ENCODE measurements at places on chromosomes 4 and X.

DNA sequence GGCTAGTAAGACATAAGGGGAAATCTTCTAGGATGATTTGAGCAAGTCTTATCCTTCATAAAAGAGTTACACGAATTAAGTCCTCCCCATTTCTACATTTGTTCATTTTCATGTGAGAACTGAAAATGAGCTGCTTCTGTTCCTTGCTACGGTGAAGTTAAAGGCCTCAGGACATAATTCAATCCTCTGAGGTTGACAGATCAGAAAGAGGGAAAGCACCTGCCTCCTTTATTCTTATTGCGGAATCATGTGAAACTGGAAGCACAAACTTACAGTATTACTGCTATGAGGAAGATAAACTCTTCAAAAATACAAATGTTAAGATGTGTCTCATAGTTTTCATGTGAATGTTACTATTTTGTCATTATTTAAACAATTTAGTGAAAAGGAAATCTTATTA lies 395.3 kb downstream of the STPG2 start:
- no peak for DNase-seq

GRCh38 chr4:138863160-138863559 lies 152.4 kb upstream of the NOCT start:
- DNase-seq = no peak

GRCh38 chr4:73589261-73589847 lies 30.9 kb downstream of the RASSF6 start:
- no peak for DNase-seq

DNA sequence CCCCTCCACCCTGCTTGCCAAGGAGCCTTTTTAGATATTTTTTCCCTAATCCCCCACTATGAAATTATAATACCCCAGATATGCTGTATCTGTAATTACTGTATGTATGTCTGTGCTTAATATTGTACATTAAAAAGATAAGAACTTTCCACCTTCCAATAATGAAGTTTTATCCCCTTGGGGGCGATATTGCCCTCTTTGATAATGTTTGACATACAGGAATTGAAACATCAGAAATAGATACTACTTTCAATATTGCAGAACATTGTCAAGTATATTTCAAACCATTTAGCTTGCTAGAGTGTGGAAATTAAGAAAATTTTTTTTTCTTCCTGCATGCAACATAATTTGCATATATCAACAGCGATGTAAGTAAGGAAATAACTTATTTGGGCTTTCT lies 58.9 kb downstream of the NAF1 start:
- no peak for DNase-seq

DNA sequence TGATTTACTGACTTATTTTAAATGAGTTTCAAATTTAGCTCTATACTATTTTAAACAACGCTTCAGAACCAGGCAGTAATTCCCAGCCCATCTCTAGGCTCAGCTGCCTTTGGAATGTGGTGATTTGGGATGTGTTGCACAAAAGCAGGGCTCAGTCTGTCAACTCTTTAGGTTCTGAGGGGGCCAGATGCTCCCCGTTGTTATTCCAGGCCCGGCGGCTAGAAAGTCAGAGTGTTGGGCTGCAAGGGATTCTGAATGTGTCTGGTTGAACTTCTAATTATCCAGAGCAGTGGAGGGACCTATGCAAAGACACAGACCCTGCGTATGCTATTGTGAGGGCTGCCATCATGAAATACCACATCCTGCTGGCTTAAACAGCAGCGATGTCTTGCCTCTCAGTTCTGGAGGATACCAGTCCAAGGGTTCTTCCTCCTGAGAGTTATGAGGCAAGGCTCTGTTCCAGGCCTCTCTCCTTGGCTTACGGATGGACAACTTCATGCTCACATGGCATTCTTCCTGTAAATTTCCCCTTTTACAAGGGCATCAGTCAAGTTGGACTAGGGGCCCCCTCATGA lies 123.2 kb upstream of the TRIM2 start:
- no peak for DNase-seq

DNA sequence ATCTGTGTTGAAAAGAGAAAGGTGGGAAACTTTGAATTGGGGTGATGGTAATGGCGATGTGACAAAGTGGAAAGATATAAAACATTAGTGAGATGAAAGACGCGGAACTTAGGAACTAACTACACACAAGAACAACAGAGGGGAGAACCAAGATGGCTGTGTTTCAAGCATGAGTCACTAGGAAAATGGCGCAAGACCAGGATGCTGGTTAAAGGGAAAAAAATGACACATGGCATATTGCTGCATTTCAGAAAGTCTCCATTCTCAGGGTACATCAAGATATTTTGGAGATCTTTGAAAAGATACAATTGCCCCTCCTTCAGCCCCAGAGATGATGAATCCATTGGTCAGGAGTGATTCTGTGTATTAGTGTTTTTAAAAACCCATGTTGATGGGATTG lies 164.4 kb downstream of the FBXO8 start:
- DNase-seq = peak; percentile 67

DNA sequence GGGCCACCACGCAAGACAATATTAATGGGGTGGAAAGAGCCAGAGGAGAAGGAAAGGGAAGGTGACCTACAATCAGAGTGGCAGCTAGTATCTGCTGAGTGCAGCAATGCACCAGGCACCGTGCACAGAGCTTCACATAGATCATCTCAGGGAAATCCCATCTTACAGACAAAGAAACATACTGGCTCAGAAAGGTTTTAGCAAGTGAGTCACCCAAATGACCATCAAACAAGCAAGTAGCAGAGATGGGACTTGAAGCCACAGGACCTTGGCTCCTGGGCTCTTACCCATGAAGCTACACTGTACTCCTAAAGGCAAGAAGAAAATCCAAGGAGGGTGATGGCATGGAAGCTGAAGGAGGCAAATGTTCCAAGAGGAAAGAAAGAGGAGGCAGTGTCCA lies 6.8 kb downstream of the ANXA5 start:
- DNase-seq = no peak

DNA sequence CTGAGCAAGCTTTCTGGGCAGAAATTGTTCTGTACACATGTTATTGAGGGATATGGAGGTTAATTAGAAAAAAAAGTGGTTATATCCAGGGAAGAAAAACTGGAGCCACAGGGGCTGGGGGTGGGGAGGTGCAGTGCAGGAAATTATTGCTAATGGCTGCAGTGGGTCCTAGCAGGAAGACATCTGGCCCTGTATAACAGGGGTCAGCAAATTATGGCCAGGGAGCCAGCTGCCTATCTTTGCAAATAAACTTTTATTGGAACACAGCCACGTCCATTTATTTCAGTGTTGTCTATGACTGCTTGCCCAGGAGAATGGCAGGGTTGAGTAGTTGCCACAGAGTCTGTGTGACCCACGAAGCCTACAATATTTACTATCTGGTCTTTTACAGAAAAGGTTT lies 23.4 kb upstream of the PRPS2 start:
- no peak for DNase-seq

- DNase-seq = peak; percentile 42
These were observed 58.0 kb downstream of the ENPEP start for GRCh38 chr4:110533940-110534339.

GRCh38 chrX:143429811-143430210 lies 87.5 kb downstream of the SPANXN3 start:
- DNase-seq = no peak

DNA sequence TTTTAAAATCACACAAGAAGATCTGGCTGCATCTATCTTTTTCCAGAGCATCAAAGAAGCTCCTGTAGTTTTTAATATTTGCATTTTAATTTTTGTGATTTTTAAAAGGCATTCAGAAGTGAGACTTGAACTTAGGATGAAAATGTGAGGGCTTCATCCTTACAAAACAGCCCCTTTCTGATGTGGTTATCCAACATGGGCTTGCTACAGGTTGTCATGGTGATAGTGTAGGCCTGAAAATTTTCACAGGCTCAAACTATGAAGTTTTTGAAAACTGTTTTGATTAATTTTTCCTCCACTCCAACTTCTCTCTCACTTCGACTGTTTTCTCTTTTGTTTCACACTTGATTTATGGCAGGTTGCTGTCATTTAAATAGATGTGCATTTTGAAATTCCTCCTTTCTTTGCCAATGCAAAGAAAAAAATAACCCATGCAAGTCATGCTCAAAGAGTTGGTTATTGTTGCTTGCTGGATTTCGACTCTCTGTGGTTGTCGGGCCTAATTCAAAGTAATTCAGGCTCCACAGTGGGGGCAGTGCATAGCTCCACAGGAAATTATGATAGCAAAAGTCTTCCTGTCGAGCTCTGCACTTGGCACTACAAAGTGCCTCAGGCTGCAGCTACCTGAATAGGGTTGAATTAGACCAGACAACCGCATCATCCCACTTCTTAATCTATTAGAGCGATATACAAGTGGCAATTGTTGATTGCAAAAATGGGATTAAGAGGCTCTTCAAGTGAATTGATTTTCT lies 201.0 kb upstream of the GPR101 start:
- no peak for DNase-seq

DNA sequence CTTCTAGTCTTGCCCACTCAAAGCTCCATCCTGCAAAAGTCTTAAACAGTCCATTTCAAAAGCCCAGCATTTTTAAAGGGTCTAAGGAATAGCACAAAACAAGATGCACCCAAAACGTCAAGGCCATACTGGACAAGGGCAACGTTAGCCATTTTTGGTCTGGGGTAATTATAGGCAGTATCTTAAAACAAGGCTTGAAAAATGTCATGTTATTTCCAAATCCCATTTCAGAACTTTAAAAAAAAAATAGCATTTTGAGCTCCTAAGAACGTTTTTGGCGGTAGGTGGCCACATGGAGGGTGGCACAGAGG lies 584 bp upstream of the TMEM165 start:
- DNase-seq = no peak

DNA sequence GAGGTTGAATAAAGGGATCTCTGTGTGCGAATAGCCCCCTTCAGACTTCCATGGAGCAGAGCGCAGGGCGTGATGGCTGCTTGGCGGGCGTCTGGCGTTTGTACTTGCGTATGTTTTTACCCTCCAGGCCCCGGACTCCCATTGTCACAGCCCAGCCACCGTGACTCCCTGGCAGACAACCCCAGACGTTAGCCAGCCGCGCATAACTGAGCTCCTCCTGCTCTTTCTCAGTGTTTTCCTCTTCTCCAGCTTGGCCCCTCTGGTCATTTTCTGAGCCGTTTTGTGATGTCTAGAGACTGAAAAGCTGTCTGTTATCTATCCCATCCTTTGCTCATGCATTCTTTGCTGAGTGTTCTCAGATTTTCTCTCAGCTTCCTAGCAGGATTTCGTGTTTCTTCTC lies 54.3 kb downstream of the IGFBP7 start:
- DNase-seq = no peak

DNA sequence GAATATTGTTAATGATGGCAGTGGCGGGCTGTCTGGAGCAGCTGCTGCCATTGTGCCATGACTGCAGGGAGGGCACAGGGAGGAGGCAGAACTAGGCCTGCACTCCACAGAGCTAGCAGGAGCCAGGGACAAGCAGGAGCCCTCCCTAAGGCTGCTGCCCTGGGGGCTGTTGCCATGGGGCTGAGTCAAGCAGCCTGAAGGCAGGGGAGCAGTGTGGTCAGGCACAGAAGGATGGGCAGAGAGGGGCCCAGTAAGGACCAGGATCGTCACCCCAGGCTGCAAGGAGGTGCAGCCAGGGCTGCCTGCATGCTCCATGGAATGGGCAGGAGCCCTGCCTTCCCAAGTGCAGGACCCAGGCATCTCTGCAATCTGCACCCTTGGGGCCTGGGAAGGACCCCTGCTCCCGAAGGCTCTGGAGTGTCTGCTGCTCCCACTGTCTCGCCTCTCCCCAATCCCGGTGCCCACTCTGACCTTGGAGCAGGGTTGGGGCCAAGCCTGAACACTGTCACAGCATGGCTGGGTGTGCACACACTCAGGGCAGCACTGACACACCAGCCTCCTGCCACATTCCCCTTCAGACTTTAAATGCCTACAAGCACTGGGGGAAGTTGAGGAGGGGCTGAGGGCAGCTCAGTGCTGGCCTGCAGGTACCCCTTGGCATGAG lies 98.3 kb upstream of the GALNTL6 start:
- no peak for DNase-seq

DNA sequence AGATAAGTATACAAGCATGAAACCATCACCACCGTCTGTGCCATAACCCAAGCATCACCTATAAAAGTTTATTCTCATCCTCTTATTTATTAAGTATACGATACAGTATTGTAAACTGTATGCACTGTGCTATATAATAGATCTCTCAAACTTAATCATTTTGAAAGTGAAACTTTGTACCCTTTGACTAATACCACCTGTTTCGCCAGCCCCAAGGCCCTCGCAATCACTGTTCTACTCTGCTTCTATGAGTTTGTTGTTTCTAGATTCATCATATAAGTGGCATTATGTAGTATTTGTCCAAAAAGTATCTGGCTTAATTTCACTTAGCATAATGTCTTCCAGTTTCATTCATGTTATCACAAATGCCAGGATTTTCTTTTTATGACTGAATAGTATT lies 72.1 kb upstream of the DOCK11 start:
- DNase-seq = no peak

GRCh38 chrX:121151293-121151692 lies 103.9 kb downstream of the GLUD2 start:
- DNase-seq = no peak

DNA sequence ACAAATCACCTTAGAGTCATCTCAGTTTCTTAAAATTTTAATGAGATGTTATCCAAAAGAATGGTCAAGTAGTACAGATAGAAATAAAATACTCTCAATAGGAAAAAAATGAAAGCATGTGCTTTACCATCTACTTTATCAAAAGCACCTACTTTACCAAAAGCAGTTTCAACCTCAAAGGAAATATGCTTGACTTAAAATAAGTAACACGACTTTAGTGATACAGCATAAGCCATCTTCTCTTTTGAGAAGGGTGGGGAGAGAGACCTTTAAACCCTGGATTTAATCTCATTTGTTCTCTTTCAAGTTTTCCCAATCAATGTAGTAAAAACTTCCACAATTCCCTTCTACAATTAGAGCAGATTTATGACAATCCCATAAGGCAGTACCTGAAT lies 26.5 kb downstream of the OTUD4 start:
- no peak for DNase-seq

- no peak for DNase-seq
These were observed 406.0 kb downstream of the INPP4B start for GRCh38 chr4:142440093-142440492.

- DNase-seq = no peak
These were observed 171.4 kb downstream of the FRMPD4 start for GRCh38 chrX:12309744-12310076.

- DNase-seq = peak; percentile 2
These were observed at the start of gene UCP1 for GRCh38 chr4:140568507-140569306. Gene UCP1 (minus strand): TSS chr4:140568961. CDS start chr4:140568729, 232 bp downstream.

- DNase-seq = no peak
These were observed 211.2 kb upstream of the POF1B start for GRCh38 chrX:85590638-85591037.

- DNase-seq = no peak
These were observed 472.7 kb downstream of the ARAP2 start for GRCh38 chr4:35771571-35771970.

GRCh38 chr4:97153042-97153441 lies 990.2 kb downstream of the STPG2 start:
- no peak for DNase-seq

GRCh38 chr4:143424276-143424675 lies 87.6 kb downstream of the GAB1 start:
- no peak for DNase-seq

DNA sequence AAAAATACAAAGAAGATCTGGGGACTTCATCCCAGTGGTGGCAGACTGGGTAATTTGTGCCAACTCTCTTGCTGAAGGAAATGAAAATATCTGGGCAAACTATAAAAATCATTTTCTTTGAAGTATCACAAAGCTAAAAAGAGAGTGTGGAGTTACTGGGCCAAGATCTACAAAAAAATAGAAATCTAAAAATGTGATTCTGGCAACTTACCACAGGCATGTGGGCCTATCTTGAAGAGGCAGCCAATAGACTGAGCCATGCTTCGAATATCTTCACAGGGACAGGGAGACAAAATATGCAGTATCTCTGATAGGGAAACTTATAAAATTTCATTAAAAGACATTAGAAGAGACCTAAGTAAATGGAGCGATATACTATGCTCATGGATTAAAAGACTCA lies 168.8 kb downstream of the RCHY1 start:
- no peak for DNase-seq
